ENCODE measurements at places on chromosomes 5 and 9.

GRCh38 chr5:145228564-145228963 lies 606.6 kb downstream of the PRELID2 start:
- DNase-seq: no peak

GRCh38 chr5:174423558-174423957 lies 300.8 kb upstream of the MSX2 start:
- DNase-seq: no peak

DNA sequence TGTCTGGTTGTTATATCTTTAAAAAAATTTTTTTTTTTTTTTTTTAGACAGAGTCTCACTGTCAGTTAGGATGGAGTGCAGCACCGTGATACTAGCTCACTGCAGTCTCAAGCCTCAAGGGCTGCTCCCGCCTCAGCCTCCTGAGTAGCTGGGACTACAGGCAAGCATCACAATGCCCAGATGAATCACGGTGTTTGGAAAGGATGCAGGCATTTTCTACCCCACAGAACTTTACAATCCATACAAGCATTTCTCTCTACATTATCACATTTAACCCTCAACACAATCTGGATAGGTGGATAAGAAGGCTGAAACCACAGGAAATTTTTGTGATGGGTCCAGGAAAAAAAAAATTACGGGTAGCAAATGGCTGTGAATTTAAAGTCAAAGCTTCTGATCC lies 5.8 kb upstream of the PCA3 start:
- DNase-seq: no peak

- no peak for DNase-seq
Observed at GRCh38 chr9:87686520-87687090, 39.3 kb upstream of the CTSL start.

DNA sequence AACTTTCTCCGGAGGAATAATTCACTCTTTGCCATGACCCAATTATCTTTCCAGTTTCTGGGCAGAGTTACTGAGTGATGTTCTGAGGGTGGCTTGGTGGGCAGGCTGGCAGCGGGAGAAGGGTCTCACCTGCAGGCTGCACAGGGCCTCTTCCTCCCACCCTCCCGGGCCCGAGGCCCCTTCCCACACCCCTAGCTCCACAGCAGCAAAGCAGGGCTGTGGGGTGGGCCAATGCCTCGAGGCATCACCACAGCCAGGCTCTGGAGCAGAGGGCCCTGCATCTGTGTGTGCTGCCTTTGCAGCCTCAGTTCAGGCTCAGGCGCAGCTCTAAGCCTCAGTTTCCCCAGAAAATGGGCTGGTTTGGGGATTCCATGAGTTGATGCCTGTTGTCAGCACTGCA lies 120.2 kb upstream of the FOXD4L5 start:
- no peak for DNase-seq

GRCh38 chr5:111411301-111411700 lies 101.0 kb downstream of the STARD4 start:
- no peak for DNase-seq

DNA sequence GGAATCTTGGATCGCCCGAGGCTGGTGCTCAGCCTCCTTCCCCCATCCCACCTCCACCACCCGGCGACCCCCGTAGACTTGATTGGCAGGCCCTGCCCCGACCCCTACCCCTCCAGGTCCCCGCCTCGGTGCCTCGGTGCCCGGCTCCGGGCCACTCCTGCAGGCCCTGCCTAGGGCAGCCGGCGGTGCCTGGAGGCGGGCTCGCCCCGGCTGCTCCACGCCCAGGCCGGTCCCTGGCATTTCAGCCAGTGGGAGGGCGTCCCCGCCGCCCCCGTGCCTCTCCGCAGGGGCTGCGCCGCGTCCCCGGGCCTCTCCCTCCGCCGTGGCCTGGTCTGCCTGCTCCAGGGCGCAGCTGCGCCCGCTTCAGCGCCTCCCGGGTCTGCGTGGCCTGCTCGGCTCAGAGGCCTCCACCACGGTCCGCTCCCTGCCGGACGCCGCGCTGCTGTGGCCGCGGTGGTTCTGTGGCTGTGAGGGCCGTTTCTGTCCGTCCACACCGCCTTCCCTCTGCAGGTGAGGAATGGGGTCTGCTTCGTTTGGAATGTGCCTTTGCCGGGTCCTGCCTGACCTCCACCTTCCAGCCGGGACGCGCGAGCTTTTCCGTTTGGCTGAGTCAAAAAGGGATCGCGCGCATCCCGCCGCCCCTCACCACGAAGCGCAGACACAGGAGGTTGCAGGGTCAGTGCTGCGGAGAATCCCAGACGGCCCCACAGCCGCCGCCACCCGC lies 48.3 kb upstream of the IRX4 start:
- DNase-seq: no peak

- DNase-seq: no peak
Observed at GRCh38 chr5:171627936-171628632, 157.5 kb upstream of the SMIM23 start.

DNA sequence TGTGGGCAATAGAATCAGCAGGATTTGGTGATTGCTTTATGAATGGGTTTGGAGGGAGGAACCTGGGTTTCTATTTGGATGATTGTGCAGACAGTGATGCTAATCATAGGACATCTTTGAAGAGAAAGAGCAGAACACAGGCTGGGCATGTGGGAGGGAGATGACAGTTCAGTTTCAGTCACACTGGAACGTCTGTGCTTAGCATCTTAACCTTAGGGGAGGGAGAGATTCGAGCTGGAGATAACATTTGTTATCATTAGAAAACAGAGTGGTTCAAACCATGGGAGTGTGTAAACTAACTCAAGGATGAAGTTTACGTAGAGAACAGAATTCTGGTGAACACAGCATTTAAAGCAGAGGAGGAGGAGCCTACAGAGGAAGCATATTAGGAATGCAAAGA lies 138.6 kb upstream of the PPP2R2B start:
- DNase-seq: no peak

DNA sequence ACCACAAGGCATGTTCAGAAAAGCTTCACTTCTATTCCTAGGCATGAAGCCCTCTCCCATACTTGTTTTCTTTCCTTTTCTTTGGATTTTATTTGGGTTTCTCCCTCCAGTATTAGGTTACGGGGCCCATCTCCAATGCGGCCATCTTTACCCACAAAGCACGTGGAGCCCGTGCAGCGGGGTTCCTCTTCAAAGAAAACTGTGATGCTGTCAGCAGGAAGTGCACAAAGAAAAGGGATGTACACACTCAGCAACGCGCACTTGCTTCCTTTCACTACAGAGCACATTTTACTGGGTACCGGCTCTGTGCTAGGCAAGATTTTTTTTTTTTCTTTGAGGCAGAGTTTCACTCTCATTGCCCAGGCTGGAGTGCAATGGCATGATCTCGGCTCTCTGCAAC lies 106.6 kb downstream of the COL23A1 start:
- peak; percentile 35 for DNase-seq

- DNase-seq: peak; percentile 38
Observed at GRCh38 chr5:132883261-132883834, 9.9 kb downstream of the LEAP2 start.

GRCh38 chr5:139457241-139457640 lies 5.3 kb downstream of the ECSCR start:
- DNase-seq: no peak

- no peak for DNase-seq
Observed at GRCh38 chr5:102561894-102562760, 63.3 kb upstream of the SLCO6A1 start.

Measured in CD4-positive, alpha-beta T cell treated with Interleukin-2 at 100 ng/mL for 4 hours (primary cell).